Stimulated activated CD4-positive, alpha-beta T cell treated with anti-CD3 and anti-CD28 coated beads, Interleukin-2, amount 100 ng/mL, for 48 hours (primary cell): ENCODE measurements at places on chromosomes 7 and 10.

DNA sequence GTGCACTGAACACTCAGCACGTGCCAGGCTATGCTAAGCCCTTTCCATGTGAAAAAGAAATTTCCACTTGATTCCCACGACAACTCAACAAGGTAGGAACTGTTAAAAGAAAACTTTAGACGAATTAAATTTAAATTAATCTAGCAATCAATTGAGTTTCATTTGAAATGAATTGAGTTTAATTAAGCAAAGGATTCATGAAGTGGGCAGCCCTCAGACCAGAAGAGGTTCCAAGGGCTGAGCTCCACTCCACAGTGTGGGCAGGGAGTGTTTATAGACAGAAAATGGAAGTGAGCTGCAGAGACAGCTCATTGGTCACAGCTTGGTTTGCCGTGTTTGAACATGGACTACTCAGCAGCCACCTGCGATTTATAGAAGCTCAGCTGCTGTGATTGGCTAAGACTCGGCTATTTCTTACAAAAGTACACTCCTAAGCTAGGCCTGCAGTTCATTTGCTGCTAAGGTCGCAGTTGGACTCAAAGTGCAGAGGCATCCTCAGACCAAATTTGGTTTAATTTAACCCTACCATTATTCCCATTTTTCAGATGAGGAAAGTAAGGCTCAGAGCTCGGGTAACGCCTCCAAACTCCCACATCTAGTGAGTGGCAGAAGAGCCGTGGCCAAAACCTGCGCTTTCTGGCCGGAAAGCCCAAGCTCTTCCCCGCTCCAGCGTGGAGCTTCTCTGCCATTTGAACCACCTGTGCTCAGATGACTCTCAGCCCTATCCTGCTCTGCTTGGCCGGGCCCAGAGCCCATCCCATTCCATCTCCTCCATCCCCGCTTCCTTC is 24.9 kb downstream of the CALML3 start:
- DNase-seq, result no peak

DNA sequence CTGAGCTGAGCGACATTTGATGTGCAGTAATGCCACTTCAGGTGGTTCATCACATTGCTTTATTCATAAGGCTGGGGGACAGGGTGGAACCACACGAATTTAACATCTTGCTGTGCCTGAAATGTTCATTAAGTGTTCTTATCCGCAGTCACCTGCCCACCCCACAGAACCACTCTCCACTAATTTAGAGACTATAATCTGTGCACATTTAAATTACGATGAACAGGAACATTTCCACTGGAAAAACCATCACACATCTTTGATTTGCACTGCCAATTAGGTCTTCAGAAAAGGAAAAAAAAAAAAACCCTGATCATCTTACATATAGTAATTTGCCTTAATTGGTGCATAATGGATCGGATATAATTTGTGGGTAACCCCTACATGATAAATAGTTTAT is 2.3 kb downstream of the CDCA7L start:
- no peak for DNase-seq

GRCh38 chr10:3747984-3748383 is 37.0 kb downstream of the KLF6 start:
- DNase-seq, result no peak

DNA sequence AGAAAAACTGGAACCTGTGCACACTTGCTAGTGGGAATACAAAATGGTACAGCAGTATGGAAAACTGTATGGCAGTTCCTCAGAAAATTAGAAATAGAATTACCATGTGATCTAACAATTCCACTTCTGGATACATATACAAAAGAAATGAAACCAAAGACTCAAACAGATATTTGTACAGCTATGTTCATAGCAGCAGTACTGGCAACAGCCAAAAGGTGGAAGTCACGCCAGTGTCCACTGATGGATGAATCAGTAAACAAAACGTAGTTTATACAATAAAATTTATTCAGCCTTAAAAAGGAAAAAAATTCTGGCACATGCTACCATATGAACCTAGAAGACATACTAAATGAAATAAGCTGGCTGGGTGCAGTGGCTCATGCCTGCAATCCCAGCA is 23.0 kb downstream of the IDE start:
- DNase-seq, result no peak

DNA sequence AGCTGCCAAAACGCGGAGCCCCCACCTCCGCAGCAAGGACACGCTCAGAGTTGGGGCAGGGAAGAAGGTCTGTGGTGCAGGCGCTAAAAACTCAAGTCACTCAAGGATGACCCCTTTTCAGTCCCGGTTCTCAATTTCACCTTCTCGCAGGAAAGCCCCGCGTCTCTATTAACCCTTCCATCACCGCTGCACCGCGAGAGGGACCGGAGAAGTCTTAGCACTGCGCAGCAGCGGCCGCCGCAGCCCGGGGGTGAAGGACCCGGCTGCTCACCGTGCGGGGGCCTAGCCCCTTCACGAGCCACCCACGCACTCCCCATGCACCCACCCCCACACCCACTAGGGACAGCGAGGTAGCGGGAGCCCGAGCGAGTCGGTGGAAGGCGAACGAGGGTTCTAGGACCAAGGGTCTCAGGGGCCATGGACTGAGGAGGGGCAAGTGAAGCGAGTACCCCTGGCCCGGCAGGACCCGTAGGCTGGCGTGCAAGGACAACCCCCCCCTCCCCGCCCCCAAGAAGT is 162.9 kb downstream of the SH3PXD2A start:
- no peak for DNase-seq

- DNase-seq, result no peak
These were observed 13.2 kb downstream of the MLXIPL start for GRCh38 chr7:73611017-73611555.

GRCh38 chr7:23277359-23277989 is 21.7 kb upstream of the MALSU1 start:
- peak; percentile 27 for DNase-seq

GRCh38 chr10:103231047-103231551 is 14.6 kb upstream of the RPEL1 start:
- no peak for DNase-seq

- no peak for DNase-seq
These were observed 23.5 kb downstream of the TMEM229A start for GRCh38 chr7:124009321-124009720.

DNA sequence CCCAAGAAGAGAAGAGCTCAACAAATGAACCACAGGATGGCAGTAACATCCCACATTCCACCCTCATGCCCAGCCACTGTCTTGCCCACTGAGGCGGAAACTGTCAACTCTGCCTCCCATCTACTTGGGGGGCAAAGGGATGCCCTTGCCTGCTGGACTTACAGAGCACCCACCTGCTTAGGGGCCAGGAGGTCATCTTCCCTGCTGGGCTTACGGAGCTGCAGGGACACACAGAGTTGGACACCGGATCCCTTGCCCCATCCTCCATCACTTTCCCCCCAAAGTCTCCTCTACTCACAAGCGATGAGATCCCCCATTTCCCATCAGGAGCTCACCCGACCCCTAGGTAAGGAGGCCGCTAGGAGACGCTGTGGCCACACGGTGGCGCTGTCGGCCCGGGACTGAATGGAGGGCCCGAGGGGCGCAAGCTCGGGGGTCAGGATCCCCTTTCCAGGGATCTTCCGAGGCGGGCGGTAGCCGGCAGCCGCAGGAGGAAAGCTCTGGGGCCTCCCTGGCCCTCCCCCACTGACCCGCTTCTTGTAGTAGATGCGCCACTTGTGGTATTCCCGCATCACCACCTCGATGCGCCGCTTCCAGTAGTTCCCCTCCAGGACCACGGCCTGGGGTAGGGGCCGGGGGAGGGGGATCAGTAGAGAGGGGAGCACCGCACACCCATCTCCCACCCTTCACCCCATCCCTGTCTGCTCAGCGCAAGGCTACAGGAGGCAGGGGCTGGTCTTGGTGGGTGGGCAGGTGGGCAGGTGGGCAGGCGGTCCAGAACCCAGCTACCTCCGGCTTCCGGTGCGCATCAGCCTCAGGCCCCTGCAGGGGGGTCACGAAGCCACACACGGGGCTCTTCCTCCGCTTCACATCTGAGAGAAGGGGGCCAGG is 17.3 kb downstream of the MLXIPL start:
- peak; percentile 64 for DNase-seq

DNA sequence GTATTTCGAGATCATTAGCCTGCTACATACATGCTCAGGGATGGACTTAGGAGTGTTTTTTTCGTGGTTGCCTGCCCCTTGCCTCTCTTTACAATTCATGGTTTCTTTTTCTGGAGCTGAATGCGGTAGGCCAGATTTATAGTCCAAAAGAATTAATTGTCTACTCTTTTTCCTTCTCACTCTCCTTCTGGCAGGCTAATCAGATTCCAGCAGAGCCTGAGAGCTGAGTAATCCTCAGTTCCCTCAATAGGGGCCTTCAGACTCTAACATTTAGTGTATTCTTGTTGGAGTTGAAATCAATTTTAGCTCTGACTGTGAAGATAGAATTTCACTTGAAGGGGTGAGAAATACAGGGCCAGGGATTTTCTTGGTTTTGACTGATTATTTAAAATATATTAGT is 16.4 kb downstream of the SORCS3 start:
- DNase-seq, result no peak

DNA sequence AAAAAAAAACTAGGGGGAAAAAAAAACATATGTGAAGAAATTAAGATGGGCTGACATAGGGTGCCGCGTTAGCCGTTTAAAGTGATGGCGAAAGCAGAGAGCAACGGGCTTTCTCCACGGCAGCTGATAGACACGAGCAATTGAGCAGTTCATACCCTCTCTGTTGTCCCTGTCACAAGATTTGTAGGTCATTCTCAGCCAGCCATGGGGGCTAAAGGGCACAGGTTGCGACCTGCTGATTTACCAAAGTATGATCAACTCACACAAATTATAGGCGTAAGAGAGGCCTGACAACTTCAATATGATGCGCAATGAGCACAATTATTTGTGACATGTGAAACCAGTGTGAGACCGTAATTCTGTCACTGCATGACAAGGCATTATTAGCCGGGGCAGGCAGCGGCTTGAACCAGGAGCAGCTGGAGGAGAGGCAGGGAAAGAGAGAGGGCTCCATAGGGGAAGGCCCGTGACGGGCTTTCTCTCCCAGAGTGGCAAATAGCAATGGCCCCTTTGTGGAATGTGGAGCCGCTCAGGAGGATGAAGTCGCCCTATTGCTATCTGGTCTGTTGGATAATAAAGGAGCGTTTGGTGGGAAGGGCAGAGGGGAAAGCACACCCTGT is 195.1 kb upstream of the HABP2 start:
- no peak for DNase-seq

- DNase-seq, result no peak
These were observed 388.7 kb upstream of the NRP1 start for GRCh38 chr10:33723181-33723580.

- DNase-seq, result no peak
These were observed 109.4 kb upstream of the PDE1C start for GRCh38 chr7:32179567-32179966.

GRCh38 chr7:42020061-42020460 is 216.9 kb downstream of the GLI3 start:
- DNase-seq, result no peak

- DNase-seq, result no peak
These were observed 197.1 kb downstream of the DOCK4 start for GRCh38 chr7:112009081-112009480.

GRCh38 chr10:13788320-13788600 is 201.5 kb downstream of the PRPF18 start:
- DNase-seq, result no peak

DNA sequence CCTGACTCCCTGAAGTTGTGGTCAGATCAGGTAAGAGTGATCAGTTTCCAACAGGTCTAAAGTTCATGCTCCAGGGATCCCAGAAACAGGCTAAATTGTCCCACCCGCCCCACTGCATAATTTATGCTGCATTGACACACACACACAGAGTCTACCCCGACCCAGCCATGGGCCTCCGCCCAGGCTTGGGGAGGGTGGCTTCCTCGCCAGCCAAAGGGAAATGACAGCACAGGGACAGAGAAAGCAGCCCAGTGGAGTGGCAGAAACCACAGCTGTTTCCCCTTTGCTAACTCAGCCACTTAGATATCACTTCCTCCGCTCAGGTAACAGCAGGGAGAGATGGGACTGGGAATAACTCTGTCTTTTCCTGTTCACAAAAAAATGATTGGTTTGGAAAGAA is 9.4 kb downstream of the SH3PXD2A start:
- DNase-seq, result peak; percentile 19

- no peak for DNase-seq
These were observed 343.9 kb upstream of the COBL start for GRCh38 chr7:51660516-51660915.

GRCh38 chr10:120734483-120735078 is 116.6 kb upstream of the WDR11 start:
- no peak for DNase-seq

- no peak for DNase-seq
These were observed 29.4 kb downstream of the CLRN3 start for GRCh38 chr10:127863231-127863825.

GRCh38 chr7:44065431-44066110 is at the start of gene PGAM2:
Gene PGAM2, minus strand, starts transcription at chr7:44065567. Its CDS starts 38 bp downstream, at chr7:44065529.
- no peak for DNase-seq
